NCI-H1417 (cell line): ENCODE measurements at places on chromosomes 4 and X.

DNA sequence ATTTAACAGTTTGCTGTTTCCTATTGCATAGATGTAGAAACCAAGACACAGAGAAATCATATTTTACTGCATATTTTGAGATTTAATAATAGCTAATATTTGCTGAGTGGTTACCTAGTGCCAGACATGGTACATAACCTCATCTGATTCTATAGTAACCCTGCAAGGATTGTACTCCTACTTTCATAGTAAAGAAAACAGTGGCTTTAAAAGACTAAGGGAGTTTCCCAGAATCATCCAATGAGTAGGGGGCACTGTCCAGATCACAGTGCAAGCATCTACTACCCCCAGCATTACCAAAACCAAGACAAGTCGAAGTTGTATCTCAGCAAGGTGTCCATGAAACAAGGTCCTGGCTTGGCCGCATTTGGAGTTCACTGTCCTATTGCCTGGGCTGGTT, 224.5 kb upstream of the TENM3 start:
- no peak for DNase-seq

DNA sequence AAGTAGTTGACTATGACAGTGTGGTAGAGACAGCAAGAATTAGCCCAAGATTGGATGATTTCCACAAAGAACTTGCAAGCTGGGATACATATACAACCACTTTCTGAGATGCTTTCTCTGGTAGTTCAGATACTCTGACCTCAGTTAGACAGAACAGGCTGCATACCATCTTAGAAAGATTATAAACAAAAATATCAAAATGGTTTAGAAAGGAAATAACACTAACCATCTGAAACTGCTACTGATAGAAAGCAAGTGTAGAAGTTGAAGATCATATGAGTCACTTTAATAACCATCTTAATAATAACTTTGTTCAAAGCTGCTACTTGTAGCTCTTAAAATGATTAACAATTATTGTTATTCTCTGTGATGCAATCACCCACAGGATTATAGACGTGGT, 255.4 kb upstream of the TTC29 start:
- no peak for DNase-seq

DNA sequence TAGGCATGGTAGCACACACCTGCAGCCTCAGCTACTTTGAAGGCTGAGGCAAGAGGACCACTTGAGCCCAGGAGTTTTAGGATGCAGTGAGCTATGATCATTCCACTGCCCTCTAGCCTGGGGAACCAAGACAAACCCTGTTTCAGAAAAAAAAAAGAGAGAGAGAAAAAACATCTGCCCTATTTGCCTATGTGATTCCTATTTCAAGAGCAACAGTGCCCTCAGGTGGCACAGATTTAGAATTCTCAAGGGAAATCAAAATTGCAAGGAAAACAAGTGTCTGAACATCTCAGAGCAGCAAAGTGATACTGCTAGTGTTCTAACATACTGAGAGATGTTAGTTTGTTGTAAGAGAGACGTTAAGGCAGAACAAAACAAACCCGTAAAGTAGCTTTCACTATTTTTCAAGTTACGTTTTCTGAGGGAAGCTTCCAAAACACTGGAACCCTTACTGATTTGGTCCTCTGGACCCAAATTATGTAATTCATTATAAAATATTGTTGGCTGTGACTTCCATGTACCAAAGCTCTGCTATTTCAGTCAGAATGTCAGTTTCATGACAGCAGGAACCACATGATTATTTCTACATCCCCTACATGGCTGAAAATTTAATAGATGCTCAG, 7.9 kb downstream of the BDH2 start:
- DNase-seq: peak; percentile 56

DNA sequence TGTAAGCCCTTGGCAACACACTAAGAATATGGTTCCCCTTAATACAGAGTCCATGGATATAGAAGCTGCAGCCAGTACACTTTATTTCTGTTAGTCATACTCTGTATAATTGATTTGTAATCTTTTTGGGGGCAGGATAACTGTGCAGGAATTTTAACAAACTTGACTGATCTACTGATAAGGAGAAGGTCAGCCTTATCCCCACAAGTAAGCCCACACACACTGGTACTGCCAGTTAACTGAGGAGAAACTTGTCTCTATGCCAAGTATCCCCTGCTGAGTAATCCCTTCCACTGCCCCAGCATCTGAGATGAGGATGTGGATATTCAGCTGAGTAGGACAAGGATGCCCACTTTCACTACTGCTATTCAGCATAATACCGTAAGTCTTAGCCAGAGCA, 154.9 kb upstream of the CXXC4 start:
- no peak for DNase-seq

GRCh38 chr4:181971973-181972372, 271.2 kb upstream of the TENM3 start:
- no peak for DNase-seq

DNA sequence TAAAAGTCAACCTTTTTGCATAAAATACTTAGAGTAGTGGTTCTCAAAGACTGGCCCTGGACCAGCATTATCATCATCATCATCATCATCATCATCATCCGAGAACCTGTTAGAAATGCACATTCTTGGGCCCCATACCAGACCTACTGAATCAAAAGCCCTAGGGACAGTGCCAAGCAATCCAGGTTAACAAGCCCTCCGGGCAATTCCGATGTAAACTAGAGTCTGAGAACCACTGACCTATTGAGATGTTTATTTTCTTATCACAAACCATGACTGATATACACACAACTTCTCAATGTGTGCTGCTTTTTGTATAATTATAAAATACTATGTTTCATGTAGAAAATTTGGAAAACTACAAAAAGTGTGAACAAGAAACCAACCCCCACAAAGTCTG, 133.4 kb upstream of the GATB start:
- DNase-seq: no peak

DNA sequence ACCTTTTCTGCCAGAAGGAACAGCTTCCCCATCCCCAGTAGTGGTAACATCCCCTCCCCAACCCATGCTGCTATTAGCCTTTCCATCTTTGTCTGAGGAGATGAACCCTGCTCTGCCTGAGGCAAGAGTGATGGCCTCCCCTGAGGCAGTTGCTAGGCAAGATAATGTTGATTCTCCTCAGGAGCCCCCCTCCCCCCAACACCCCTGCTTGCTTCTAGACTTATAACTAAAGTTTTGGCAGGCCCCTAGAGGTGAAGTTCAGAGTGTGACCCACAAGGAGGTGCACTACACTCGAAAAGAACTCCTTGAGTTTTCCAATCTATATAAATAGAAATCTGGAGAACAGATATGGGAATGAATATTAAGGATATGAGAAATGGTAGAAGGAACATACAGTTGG, 962.5 kb downstream of the ADGRL3 start:
- no peak for DNase-seq

DNA sequence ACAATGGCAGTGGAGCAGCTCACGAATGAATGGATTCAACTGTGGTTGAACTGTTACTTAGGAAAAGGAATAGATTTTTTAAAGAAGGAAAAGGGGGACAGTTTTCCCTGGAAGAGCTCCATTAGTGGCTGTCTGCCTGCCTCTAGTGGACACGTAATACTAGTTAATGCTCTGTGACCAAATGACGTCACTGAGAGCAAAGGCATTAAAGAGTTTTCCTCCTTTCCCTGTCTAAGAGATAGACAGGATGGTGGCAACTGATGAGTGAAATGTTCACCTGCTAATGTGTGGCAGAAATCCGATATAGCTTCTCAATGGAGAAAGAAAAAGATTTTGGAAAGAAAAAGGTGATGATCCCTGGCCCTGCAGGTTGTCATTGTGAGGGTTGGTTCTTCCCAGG, 52.3 kb upstream of the SCML1 start:
- DNase-seq: no peak

GRCh38 chrX:8036914-8037313, 109.7 kb upstream of the PNPLA4 start:
- peak; percentile 83 for DNase-seq

DNA sequence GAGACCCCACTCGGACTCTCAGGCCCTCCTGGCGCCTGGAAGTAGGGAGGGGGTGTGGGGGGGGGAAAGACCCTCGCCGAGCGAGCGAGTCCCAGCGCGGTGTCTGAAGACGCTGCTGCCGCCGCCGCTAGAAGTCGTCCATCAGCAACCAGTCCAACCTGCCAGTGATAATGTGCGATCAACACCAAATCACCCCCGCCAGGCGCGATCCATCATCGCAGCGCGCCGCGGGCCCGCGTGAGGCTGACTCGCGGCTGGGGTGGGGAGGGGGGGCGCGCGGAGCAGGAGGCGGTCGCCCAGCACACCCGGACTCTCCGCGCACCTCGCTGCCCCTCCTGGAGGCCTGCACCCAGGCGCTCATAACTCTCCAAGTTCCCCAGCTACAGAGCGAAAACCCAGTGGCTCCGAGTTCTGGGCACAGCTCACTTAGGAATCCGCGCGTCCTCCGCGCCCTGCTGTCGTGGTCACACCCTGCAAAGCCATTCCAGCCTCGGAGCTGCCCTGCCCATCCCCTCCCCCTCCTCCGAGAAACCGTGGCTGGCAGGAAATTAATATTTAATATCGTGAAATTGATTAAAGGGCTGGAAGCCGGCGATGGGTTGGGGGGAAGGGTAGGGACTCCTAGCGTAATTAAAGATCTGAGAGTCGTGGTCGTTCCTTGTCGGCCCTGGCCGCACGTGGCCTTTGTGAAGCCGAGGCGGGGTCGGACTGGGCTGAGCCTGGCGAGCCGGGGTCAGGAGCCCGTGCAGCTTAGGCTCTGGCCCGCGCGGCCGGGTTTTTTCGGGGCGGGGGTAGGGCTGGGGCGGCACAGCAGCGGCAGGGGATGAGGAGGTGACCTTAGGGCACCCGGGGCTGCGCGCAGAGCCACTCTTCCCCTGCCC, 58.1 kb upstream of the BCOR start:
- DNase-seq: peak; percentile 78

- no peak for DNase-seq
These were observed 57.9 kb downstream of the FHDC1 start for GRCh38 chr4:152994038-152994437.

GRCh38 chr4:6608758-6609414, 31.6 kb upstream of the MRFAP1 start:
- no peak for DNase-seq

GRCh38 chr4:74751856-74752255, 42.5 kb downstream of the BTC start:
- DNase-seq: no peak

DNA sequence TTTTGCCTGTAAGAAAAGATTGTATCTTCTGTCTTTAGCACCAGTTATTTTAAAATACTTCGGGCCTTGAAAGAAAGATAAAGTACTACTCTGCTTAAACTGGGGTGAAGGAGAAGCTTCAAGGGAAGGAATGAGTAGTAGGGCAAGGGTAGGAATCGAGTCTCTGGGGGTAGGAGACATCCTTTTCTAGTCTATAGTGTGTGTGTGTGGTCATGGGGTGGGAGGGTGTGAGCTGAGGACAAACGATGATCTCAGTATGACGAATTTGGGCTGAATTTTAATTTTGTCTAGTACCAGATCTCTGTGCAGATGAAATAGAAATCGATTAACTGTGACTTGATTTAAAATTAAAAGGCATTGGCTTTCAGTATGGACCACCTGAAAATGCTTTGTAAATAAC, 3.3 kb upstream of the MYOZ2 start:
- no peak for DNase-seq

DNA sequence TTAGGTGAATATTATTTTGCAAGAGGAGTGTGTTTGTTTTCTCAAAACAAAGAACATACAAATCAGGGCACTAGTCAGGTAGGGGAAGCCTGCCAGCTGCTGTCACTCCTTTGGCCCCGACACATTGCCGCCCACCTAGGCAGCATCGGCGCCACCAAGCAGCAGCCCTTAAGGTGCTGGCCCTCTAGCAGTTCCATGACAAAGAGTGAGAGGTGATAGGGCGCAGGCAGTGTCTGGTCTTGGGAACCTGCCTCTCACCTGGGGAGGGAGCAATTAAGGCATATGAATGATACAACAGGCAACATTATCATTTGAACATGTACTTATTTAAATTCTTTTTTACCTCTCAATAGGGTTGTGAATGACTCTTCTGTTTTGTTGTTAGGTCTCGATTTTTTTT, 135.1 kb downstream of the PLS3 start:
- no peak for DNase-seq

GRCh38 chr4:78426972-78427371, 124.6 kb upstream of the ANXA3 start:
- DNase-seq: no peak

DNA sequence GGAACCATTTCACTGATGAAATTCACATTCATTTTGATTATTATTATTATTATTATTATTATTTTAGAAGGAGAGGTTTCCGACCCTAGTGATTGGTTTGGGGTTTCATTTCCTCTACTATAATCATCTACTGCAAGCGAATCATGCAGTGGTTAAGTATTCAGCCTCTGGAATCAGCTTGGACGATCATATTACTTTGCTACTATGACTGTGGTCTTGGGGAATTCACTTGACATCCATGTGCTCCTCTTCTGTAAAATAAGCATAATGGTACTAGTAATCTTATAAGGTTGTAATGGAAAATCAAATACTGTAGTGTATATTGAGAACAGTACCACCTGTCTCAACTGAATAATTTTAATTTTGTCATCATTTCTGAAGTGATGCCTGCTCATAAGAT, 132.1 kb upstream of the SLC4A4 start:
- DNase-seq: peak; percentile 92

- DNase-seq: no peak
These were observed 170.5 kb upstream of the NOCT start for GRCh38 chr4:138845054-138845453.

GRCh38 chr4:149116806-149117205, 674.6 kb upstream of the NR3C2 start:
- DNase-seq: no peak

DNA sequence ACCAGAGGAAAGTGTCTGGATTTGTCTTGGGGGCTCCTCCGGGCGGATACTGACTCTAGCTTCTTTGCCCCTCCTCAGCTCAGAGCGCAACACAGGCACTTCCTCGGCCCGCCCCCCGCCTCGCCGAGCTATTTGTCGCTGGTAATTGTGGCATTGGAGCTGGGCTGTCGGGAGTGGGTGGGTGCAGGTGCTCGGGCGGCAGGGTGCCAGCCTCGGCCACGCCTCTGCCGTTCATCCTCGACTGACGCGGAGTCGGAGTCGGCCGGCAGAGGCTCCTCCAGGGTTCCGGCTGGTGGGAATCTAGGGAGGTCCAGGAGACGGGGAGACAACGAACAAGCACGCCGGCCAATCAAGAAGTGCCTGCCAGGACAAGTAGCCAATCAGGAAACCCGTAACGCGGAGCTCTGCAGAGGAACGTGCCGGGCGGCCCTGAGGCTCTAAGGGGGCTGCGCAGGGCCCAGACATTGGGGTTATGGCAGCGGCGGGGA, 3.9 kb upstream of the SYN1 start:
- DNase-seq: peak; percentile 69

- peak; percentile 51 for DNase-seq
These were observed 128.5 kb downstream of the LARP7 start for GRCh38 chr4:112765317-112765974.

DNA sequence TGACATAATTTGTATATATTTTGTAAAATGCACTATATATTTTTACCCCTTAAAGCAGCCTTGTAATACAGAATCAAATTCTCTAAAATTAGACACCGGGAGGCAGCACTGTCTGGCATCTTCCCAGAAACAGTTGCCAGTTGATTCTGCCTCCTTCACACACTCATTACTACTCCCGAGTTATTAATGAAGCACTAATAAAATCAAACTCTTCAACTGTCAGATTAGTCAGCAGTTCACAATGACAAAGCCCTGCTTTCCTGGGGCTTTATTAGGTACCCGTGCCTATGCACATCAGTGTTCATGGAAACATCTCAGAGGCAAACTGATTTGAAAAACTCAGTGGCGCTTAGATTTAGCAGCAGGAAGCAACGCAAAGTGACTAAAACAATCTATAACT, 103.5 kb upstream of the VEGFC start:
- no peak for DNase-seq
